ENCODE measurements at places on chromosomes 4 and X. TPM values are rescaled to one million over a fixed set of nuclear protein-coding genes. Genes with fewer than 3 reads are reported as not detected.

The SPRY1 gene
- total RNA-seq: 71.1 TPM

DNA sequence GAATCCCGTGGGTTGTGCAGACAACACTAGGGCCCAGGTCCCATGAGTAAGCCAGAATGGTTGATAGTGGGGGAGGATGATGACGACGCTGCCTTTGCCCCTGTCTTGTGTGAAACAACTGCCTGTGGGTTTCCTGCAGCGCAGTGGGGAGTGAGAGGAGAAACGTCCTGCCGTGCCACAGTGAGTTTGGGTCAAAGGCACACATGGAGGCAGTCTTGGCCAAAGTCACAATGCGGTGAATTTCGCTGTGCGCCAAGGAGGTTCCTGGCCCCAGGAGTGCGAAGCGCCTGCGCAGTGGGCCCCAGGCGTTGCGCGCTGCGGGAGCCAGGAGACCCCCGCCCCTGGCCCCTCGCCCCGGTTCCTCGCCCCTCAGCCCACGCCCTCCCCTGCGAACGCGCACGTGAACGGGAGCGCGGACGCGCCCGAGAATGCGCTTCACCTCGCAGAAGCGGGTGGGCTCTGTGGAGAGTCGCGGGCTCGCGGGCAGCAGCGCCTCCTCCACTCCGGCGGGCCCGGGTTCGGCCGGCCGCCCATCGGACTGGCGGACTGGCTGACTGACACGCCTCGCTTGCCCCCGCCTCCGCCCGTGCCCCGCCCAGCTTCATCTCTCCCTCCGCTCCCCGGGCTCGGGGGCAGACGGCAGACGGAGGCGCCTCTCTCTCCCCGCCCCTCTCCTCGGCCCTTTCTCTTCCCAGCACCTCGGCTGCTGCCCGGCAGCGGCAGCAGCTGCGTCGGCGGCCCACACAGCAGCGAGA, at the start of gene NUDT10:
TSS of gene NUDT10 (plus strand) at position 635 of the 755 bp plus-strand sequence. CDS start 144 bp downstream, outside the sequence.
- no peaks in the 10 kb centered on the region for H3K4me1 ChIP-seq
- peaks cover 19% of the 10 kb centered on the region for H3K27me3 ChIP-seq

- H3K27me3 ChIP-seq: no peaks in the 10 kb centered on the region
- DNase-seq: no peak
- no peaks in the 10 kb centered on the region for H3K36me3 ChIP-seq
- no peaks in the 10 kb centered on the region for H3K4me1 ChIP-seq
- H3K27ac ChIP-seq: no peak overlapping the region
Measured at GRCh38 chr4:173767650-173768049, 237.6 kb upstream of the HAND2 start.

GRCh38 chr4:169906104-169906503, 120.1 kb downstream of the MFAP3L start:
- H3K36me3 ChIP-seq: no peaks in the 10 kb centered on the region
- no peaks in the 10 kb centered on the region for H3K27me3 ChIP-seq
- no peaks in the 10 kb centered on the region for H3K4me1 ChIP-seq
- H3K27ac ChIP-seq: no peak overlapping the region
- DNase-seq: no peak
- H3K4me3 ChIP-seq: no peak overlapping the region

- peaks cover 5% of the 10 kb centered on the region for H3K4me1 ChIP-seq
- H3K27ac ChIP-seq: no peak overlapping the region
- H3K27me3 ChIP-seq: peaks cover 12% of the 10 kb centered on the region
- DNase-seq: peak; percentile 12
Measured at GRCh38 chr4:90127706-90128345, 632 bp downstream of the CCSER1 start.

GRCh38 chr4:38666766-38667084, 2.7 kb downstream of the KLF3 start:
- H3K27ac ChIP-seq: peak overlapping the region; percentile 99
- peak overlapping the region; percentile 83 for H3K4me3 ChIP-seq
- no peaks in the 10 kb centered on the region for H3K27me3 ChIP-seq
- peaks cover 42% of the 10 kb centered on the region for H3K4me1 ChIP-seq
- H3K36me3 ChIP-seq: peaks cover 4% of the 10 kb centered on the region

GRCh38 chr4:25818371-25818871, 44.4 kb downstream of the SEL1L3 start:
- no peak overlapping the region for H3K27ac ChIP-seq

DNA sequence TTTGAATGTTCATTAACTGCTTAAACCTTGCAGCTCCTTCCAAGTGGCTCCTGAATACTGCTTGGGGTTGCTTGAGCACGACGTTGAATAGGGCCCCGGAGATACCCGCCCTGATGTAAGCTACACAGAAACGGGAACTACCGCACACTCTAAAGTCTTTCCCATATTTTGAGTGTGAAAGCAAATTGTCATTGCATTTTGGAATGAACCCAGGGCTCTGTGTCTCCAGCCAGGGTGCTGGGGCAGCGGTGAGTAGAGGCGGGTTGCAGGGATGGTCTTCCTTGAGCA, 59.4 kb upstream of the HELT start:
- H3K27ac ChIP-seq: no peak overlapping the region
- DNase-seq: no peak
- peaks cover 2% of the 10 kb centered on the region for H3K27me3 ChIP-seq
- H3K4me3 ChIP-seq: no peak overlapping the region
- H3K36me3 ChIP-seq: no peaks in the 10 kb centered on the region
- peaks cover 5% of the 10 kb centered on the region for H3K4me1 ChIP-seq

- H3K27me3 ChIP-seq: peaks cover 10% of the 10 kb centered on the region
- peak; percentile 78 for DNase-seq
- H3K4me1 ChIP-seq: no peaks in the 10 kb centered on the region
- H3K4me3 ChIP-seq: no peak overlapping the region
Measured at GRCh38 chrX:24232796-24233195, 81.1 kb downstream of the SUPT20HL2 start.

DNA sequence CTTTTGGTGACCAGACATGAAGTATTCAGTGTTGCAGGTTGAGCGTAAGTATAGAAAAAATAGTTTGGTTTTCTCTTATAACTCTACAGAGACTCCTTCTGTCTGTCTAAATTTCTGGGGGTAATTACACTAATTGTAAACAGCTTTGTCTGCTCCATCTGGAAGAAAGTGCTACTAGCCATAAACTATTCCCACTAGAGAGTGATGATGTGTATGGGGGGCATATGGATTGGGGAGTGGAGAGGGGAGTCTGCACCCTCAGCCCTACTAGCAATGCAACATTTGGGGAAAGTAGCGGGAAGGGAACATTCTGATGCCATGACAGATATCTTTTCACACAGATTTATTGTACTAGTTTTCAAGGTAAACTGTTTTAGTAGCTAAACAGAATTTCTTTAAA, 549.7 kb downstream of the TRIML1 start:
- no peaks in the 10 kb centered on the region for H3K36me3 ChIP-seq
- H3K27ac ChIP-seq: no peak overlapping the region
- no peaks in the 10 kb centered on the region for H3K4me1 ChIP-seq

The TEX13B gene
- not detected for total RNA-seq

The ADH7 gene
- total RNA-seq: not detected

- peaks cover 97% of the 10 kb centered on the region for H3K4me1 ChIP-seq
- H3K36me3 ChIP-seq: peaks cover 10% of the 10 kb centered on the region
- no peak overlapping the region for H3K4me3 ChIP-seq
- DNase-seq: no peak
- H3K27me3 ChIP-seq: peaks cover 18% of the 10 kb centered on the region
Measured at GRCh38 chr4:1030559-1030958, 19.1 kb downstream of the FGFRL1 start.

DNA sequence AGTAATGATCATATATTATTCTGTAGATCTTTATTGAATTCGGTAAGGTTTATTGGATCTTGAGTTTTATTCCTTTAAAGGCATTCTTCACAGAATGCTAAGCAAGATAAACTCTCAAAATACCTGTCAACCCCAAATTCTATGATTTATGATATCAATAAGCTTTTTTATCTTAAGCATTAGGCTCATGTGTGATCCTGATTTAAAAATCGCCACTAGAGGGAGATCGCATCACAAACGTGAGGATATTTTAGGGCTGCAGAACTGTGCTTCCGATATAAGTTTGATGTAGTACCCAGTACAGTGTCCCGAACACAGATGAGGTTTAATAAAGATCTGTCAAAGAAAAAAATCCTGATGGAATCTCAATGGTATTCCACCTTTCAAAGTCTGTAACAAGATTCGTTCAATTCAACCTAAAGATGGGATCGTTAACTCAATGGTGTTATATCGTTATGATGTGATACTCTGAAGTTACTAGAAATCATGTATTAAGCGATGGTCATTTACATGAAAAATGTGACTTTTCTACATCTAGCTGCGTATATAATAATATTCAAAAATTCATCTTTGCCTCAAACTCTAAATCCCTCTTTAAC, 169.0 kb downstream of the CORIN start:
- H3K4me1 ChIP-seq: no peaks in the 10 kb centered on the region
- H3K4me3 ChIP-seq: no peak overlapping the region
- H3K27ac ChIP-seq: no peak overlapping the region
- no peaks in the 10 kb centered on the region for H3K27me3 ChIP-seq
- H3K36me3 ChIP-seq: no peaks in the 10 kb centered on the region
- DNase-seq: peak; percentile 70

- no peak for DNase-seq
- no peaks in the 10 kb centered on the region for H3K36me3 ChIP-seq
- H3K4me1 ChIP-seq: no peaks in the 10 kb centered on the region
- H3K27me3 ChIP-seq: no peaks in the 10 kb centered on the region
Measured at GRCh38 chr4:129384974-129385373, 289.0 kb downstream of the C4orf33 start.

DNA sequence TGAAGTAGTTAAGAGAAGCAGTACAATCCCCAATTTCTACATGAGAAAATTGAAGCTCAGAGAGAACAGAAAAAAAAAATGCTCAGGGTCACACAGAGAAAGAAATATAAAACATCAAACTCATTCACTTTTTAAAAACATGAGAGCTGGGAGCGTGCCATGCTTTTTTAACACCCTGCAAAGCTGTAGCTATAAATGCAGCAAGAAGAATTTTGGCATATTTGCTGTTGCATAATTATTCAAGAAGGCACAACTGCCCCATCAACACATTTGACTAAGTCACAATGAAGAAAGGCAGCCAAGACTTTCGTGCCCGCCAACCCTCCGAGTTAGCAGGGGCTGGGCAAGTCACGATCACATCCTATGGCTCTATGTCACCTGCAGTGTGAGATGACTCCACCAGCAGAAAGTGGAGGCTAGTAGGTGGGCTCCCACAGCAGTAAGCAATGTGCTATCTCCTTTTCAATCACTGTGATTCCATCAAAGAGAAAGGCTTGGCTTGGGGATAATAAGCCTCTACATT, 214.8 kb downstream of the DHX15 start:
- H3K36me3 ChIP-seq: no peaks in the 10 kb centered on the region
- no peak overlapping the region for H3K27ac ChIP-seq
- no peaks in the 10 kb centered on the region for H3K27me3 ChIP-seq
- DNase-seq: no peak

DNA sequence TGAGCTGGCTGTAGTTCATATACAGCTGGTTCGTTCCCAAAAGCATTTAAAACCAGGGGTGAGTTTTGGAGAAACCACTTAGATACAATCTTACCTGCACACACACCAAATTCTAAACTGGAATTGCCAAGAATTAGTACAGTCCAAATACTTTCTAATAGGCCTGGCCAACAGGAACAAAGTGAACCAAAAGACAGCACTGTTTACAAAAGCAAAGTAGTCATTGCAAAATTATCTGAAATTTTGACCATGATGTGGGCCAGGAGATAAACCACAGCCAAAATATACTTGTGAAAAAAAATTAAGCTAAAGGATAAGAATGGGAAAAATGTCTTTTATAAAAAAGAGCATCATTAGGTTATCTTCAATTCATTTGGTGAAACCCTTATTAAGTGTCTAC, 37.9 kb upstream of the NAP1L5 start:
- no peak for DNase-seq
- H3K4me3 ChIP-seq: no peak overlapping the region
- H3K4me1 ChIP-seq: peaks cover 23% of the 10 kb centered on the region
- H3K27me3 ChIP-seq: no peaks in the 10 kb centered on the region

The RBM46 gene
- total RNA-seq: 0.09 TPM

GRCh38 chrX:8760021-8760420, 28.1 kb upstream of the ANOS1 start:
- H3K4me1 ChIP-seq: no peaks in the 10 kb centered on the region
- peaks cover 8% of the 10 kb centered on the region for H3K27me3 ChIP-seq
- no peak for DNase-seq
